GM13977 (cell line): ENCODE measurements at places on chromosomes 16 and 17.

DNA sequence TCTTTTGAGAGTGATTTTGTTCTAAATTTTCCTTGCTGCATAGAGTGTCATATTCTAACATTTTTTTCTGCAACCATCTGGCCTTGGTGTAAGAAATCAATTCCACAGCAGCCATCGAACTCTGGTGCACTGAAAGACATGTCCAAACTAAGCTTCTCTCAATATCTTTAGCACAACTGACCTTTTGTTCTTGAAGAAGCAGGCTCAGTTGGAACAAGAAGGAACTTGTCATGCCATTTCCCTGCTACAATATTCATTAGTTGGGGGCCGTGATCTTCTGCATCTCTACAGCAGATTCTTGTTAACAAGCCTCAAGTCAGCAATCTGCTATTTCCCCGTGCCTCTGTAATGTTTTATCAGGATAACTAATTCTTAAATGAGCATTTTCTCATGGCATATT, 1305.6 kb downstream of the CDH11 start:
- DNase-seq = no peak

GRCh38 chr17:1829216-1829591, 498 bp downstream of the SMYD4 start:
- no peak for DNase-seq

DNA sequence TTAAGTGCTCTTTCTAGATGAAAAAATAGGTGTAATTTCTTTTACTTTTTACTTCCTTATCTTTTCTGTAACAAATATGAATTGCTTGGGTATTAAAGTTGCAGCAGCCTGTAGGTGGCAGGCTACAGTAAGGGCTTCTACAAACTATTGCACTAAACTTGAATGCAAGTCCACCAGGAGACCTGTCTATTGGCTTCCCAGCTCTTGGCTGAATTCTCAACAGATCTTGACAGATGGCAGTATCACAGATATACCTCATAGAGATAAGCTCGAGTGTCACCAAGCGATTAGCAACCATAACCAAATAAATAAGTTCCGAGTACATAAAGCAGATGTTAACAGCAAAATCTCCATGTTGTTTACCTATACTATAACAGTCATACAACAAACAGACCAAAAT, 5.9 kb downstream of the BBS2 start:
- peak; percentile 42 for DNase-seq

DNA sequence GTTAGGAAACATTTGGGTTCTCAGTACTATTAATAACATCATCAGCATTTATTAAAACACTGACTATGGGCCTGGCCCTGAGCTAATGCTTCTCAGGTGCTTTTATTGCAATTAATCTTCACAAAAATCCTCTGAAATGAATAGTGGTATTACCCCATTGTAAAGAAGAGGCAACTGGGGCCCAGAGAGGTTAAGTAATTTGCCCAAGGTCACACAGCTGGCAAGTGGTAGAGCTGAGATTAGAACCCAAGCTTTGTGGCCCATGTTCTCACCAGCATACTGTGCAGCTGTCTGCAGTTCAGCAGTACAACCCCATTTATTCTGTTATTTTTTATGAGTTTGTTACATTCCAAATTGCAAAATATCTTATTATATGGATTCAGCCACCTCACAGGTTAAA, 82.3 kb downstream of the TBC1D16 start:
- DNase-seq = no peak

GRCh38 chr16:51149721-51150164, 1.3 kb downstream of the SALL1 start:
- DNase-seq = no peak

DNA sequence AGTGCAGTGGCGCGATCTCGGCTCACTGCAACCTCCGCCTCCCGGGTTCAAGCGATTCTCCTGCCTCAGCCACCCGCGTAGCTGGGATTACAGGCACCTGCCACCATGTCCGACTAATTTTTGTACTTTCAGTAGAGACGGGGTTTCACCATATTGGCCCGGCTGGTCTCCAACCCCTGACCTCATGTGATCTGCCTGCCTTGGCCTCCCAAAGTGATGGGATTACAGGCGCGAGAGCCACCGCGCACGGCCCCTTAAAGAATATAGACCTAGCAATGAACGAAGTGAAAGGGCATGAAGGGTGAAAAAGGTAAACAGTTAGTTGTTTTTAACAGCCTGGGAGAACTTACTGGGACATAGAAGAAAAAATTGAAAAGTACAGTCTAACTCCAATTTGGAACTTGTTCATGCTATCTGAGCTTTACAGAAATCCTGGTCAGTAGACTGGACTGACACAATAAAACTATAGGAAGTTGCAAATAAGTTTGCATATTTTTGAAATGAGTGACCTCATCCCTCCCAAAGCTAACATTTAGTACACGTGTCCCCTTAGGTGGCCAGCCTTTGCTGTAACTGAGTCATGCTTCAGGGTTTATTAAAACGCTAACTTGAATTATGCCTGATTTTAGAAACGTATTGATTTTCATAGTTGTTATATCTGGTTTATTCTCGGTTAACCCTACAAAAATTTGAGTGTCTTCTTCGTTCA, 1.8 kb downstream of the COG1 start:
- no peak for DNase-seq

DNA sequence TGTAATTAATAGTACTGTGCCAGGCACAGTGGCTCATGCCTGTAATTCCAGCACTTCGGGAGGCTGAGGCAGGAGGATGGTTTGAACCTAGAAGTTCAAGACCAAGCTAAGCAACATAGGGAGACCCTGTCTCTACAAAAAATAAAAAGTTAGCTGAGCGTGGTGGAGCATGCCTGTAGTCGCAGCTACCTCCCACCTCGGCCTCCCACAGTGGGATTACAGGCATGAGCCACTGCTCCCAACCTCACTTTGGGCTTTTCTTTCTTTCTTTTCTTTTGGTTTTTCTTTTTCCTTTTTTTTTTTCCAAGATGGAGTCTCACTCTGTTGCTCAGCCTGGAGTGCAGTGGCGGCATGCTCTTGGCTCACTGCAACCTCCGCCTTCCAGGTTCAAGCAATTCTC, 137.8 kb downstream of the MRM1 start:
- DNase-seq = no peak

DNA sequence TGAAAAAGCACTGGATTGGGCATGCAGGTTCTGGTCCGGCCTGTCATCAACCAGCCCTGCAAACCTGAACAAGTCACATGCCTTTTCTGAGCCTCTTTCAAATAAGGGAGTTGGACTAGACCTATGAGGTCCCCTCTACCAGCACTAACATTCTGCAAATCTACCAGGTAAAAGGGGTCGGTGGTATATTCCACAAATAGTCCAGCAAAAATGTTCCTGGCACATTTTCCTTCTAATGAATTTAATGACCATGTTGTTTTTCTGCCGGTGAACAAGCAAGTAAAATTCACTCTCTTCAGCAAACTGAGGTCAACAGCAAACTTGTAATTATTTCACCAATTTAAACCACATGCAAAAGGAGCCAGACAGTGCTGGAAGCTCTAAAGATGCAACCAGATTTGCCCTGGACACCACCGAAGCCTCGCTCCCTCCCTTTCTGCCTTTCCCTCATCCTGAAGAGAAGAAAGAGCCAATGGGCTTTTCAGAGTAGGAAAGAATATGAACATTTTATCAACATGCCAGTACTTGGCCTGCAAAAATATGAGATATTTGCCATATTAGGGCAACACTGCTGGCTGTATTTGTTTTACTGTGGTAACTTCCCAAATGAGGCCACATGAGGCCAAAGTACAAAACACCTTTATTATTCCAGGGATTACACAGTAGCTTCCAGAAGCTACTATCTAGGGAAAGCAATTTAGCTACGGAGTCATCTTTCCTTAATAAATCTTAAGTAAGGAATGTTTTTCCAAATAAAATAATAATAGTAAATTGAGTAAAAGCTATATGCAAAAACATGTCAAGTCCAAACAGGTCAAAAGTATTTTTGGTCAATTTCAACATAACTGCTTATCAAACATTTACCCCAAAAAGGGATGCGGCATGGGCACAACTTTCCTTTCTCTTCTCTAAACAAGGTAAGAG, 45.0 kb downstream of the USP31 start:
- DNase-seq = no peak

GRCh38 chr17:1928976-1929375, 96.2 kb downstream of the RTN4RL1 start:
- DNase-seq = no peak

DNA sequence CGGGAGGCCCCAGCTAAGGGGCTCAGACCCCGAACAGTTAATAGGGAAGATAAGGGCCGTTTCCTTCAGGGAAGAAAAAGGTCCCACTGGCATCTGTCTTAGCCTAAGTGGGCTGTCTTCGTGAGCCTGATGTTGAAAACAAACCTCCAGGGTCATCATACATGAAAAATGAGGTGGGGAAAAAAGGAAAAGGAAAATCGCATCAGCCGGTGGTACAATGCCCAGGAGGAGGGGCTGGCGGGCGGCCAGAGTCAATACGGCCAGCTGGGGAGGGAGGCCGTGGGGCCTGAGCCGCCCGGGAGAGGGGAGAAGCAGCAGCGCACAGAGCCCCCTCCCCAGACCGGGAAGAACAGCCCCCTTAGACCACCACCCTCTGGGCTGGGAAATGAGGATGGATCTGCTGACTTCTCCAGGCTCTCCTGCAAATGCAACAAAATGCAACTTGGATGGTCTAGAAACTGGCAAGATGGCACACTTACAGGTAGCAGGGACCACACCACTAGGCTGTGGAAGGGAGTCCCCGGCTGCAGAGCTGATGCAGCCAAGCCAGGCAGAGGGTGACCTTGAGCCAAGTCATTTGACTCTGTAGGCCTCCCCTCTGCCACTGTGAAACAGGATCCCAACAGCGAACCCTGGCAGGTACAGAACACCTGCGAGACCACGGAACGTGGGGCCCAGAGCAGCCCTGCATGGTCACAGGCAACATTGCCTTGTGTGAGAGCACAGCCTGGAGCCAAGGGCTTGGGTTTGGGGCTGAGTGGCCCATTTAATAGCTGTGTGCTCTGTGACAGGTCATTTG, 448.5 kb downstream of the SOX9 start:
- no peak for DNase-seq

DNA sequence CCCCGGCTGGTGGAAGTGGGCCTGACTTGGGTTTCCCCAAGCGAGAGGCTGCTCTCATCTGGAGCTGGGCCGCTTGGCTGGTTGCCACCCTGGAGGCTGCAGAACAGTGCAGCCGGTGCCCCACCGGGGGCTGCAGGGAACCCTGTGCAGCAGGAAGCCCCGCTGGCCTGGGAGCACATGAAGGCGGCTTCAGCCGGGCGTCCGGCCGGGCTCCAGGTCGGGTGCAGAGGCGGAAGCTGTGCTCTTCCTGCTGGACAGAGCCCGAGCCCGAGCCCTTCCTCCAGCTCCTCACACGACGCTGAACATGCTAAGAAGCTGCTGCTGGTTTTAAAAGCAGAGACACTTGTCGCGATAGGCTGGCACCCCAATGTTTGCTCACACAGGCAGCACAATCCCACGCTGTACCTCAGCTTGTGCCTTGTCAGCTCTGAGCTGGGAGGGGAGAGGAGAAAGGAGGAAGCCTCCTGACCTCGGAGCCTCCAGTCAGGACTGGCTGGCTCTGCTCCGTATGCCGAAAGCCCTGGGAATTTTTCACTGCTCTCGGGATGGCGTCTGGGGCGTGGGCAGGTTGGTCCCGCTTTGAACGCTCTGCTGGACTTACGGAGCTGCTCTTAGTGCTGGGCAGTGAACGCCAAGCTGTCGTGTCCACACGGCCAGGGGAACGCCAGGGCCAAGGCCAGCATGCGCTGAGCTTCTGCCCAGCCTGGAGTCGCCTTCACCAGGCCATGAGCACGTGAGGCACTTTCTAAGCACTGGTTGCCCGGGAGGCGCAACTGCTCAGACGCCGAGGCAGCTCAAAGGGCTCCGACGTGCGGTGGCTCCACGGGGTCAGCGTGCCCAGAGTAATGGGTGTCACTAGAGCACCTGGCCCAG, 8.8 kb downstream of the CDK5R1 start:
- DNase-seq = no peak
